ENCODE measurements at places on chromosomes 6 and 20.

DNA sequence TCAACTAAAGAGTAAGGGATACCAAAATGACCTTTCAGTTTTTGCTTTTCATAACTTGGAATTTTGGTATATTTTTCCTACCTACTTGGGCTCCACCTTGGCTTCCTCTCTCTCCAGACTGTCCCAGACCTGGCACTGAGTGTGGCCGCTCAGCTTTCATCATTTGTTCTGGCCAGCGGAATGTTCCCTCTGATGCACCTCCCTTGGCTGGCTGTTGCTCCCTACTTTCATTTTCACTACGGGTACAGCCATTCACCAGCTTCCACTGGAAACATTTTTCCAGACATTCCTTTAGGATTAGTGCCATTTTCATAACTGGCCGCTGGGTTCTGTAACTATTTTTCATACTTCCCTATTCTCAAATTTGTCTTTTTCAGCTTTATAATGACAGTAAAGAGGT, 487.4 kb downstream of the TENT5A start:
- peak; percentile 53 for DNase-seq

DNA sequence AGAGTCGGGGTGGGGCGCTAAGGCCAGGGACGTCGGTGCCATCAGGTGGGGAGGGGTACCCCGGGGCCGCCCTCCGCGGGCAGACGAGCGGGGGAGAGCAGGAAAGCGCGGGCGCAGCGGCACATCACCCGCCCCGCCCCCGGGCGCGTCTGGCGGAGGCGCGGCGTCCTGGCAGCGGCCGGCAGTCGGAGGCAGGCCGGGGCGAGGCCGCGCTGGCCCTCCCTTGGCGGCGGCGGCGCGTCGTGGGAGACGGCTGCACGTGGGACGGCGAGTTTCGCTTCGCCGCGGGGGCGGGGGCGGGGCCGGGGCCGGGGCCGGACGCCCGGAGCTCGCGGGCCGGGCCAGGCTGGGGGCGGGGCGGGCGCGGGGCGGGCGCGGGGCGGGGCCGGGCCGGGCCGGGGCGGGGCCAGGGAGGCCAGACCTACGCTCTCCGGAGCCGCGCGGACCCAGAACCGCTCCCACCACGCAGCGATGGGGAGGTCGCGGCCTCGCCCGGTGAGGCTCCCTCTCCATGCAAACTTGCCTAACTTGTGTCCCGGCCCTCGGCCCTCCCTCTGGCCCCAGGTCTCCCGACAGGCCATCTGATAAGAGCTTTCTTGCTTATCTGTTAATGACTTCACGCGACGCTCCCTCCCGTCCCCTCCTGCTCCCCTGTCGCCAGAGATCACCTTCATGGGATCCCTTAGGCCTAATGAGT, 12.5 kb downstream of the ITPR3 start:
- peak; percentile 21 for DNase-seq

DNA sequence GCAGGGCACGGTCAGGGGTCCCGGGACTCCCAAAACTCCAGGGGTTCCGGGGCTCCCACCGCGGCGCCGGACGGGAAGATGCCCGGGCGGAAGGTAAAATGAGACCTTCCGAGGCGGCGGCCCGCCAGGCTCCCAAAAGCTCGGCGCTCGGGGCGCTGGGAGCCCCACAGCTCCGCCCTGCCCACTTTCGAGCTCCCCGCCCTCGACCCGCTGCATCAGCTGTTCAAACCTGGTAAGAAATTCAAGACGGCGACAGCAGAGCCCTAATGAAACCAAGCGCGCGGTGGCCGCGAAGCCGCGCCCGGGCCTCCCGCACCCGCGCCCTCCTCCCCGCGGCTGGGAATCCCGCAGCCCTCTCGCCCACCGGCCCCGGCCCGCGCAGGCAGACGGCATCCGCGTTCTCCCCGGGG, 369 bp downstream of the SLC4A11 start:
- DNase-seq: no peak

GRCh38 chr6:16747232-16748024, 13.8 kb downstream of the ATXN1 start:
- DNase-seq: peak; percentile 78

DNA sequence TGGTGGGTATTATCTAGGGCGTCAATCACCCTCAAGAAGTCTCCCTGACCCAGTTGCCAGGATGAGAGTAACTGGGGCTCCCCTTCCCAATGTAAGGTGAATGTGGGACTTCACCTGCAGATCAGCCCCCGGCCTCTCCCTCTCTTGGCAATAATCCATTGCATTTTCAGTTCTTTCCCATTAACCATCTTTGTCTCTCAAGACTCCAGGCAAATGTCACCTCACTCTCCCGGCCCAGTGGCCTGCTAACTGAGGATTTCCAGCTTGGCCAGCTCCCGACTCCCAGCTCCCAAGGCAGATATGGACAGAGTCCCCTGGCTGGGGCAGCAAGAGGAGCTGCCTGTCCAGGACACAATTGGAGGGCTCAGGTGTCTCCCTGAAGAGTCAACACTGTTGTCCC, 7.3 kb downstream of the ETV7 start:
- DNase-seq: no peak

DNA sequence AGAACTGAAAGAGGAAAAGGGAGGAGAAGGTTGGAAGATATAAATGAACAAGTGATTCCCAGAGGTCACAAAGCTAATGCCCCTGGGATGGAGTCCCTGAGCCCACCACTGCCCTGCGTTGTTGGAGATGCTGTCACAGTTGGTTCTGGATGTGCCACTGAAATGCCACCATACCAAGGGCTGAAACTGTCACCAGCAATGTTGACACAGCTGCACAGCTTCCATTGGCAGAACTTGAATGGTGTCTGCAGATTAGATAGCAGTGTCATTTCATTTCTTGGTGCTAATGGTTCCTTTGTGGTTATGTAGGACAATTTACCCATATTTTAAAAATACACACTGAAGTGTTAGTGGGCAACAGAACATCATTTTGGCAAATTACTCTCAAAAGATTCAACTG, 120.7 kb downstream of the TBXT start:
- DNase-seq: no peak

GRCh38 chr6:135586844-135587243, 89.3 kb upstream of the AHI1 start:
- DNase-seq: no peak

GRCh38 chr20:24254480-24254879, 214.9 kb upstream of the SYNDIG1 start:
- DNase-seq: no peak

- no peak for DNase-seq
These were observed 16.9 kb downstream of the RBM38 start for GRCh38 chr20:57408131-57408530.

- DNase-seq: no peak
These were observed 241.4 kb downstream of the SLC24A3 start for GRCh38 chr20:19453862-19454261.

DNA sequence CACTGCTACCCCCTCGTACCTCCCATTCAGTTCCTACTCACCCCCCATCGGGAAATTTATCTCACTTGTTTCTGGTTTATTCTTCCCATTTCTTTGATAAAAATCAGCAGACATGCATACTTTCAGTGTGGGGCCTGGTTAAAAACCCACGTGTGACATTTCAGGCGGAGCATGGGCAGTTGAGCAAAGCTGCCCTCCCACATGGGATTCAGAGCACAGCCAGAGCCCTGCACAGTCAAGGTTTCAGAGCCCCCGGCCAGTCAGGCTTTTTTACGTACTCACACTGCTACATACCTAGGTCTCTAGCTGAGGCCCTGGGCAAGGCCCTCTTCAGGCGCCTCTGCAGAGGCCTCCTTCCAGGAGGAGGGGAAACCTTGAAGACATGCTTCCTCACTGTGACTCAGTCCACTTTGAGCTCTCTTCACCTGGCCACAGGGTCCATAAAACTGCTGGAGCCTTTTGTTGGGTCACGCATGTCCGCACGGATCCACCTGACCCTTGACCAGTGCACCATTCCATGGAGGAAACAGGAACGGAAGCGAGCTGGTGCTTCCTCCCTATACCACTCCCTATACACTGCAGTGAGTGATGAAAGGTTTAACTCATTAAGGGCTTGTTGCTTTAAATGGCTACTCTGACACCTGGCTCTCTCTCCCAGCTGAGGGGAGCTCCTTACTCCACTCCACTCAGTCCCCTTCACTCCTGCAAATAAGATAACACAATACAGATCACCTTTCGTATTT, 713.3 kb downstream of the PRKN start:
- DNase-seq: no peak

DNA sequence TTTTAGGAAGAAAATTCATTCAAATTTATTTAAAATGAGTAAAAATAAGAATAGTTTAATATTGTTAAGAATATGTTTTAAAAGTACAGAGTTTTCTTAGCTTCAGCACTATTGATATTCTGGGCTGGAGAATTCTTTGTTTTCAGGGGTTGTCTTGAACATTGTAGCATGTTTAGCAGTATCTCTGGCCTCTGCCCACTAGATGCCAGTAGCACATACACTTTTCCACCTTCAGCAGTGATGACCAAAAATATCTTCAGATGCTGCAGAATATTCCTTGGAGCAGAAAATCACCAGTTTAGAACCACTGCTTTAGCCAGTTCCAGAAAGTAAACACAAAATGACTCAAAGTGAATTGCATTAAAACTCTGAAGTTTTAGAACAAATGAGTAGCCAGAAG, 19.4 kb upstream of the SDHAF4 start:
- DNase-seq: peak; percentile 13

- peak; percentile 36 for DNase-seq
These were observed 12.1 kb downstream of the PHACTR2 start for GRCh38 chr6:143689852-143690251.

GRCh38 chr6:128252341-128253176, 267.8 kb downstream of the PTPRK start:
- DNase-seq: peak; percentile 37

GRCh38 chr6:117684749-117685148, 9.5 kb downstream of the NUS1 start:
- DNase-seq: no peak

GRCh38 chr20:35523298-35523888, 6.1 kb downstream of the C20orf173 start:
- DNase-seq: no peak

GRCh38 chr6:20846602-20847028, 312.4 kb downstream of the CDKAL1 start:
- DNase-seq: peak; percentile 15

GRCh38 chr20:9059931-9060330, 9.0 kb upstream of the PLCB4 start:
- peak; percentile 68 for DNase-seq

GRCh38 chr6:44054721-44055559, 72.3 kb downstream of the MRPL14 start:
- DNase-seq: peak; percentile 91

DNA sequence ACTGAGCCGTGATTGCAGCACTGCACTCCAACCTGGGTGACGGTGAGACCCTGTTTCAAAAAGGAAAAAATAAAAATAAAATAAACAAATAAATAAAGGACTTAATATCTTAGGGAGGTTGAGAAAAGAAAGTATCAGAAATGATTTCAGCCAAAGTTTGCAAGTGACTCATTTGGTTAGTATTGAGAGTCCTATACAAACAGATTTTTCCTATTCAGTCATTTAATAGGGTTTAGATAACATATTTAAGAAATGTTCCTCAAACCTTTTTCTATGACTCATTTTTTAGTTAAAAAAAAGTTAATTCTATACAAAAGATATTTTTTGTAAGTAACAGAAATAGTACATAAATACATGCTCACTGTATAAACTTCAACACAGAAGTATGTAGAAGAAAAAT, 235.1 kb downstream of the GJA1 start:
- peak; percentile 50 for DNase-seq

- DNase-seq: no peak
These were observed 898.3 kb upstream of the ADGRB3 start for GRCh38 chr6:67736816-67737215.

GRCh38 chr20:44642203-44643153, 9.0 kb downstream of the ADA start:
- peak; percentile 85 for DNase-seq

GRCh38 chr20:44222633-44223368, 12.2 kb upstream of the OSER1 start:
- no peak for DNase-seq

DNA sequence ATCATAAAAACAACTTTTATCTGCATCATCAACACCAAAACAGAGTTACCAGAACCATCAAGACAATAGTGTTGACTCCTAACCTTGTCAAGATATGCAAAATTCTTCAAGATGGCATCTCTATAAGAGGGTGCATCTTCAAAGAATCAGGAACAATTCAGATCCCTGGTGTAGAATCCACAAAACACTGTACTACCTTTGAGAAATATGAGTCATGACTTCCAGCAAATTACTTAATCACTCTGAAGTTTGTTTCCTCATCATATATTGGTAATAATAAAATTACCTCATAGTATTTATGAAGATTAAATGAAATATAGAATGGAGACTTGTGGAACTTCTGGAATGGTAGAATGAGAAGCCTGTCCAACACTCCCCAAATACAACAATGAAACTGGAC, 221.3 kb upstream of the SUPT3H start:
- no peak for DNase-seq

GRCh38 chr6:150883521-150883920, 18.0 kb downstream of the MTHFD1L start:
- DNase-seq: peak; percentile 57

DNA sequence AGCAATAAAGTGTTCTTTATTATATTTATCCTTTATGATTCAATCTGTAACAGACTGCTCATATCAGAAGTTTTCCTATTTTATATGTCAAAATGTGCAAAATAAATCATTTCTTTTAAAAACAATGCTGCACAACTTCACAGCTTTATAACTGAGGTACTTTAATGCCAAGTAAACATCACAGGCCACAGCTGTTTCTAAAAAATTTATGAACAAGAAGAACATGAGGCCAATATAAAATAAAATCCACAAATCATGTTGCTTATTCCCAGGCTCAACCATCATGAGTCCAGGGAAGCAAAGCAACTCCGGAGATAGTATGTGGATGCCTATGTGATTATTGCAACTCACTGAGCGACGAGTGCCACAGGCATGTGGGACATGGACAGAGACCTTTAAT, 195.5 kb downstream of the ISM1 start:
- no peak for DNase-seq

DNA sequence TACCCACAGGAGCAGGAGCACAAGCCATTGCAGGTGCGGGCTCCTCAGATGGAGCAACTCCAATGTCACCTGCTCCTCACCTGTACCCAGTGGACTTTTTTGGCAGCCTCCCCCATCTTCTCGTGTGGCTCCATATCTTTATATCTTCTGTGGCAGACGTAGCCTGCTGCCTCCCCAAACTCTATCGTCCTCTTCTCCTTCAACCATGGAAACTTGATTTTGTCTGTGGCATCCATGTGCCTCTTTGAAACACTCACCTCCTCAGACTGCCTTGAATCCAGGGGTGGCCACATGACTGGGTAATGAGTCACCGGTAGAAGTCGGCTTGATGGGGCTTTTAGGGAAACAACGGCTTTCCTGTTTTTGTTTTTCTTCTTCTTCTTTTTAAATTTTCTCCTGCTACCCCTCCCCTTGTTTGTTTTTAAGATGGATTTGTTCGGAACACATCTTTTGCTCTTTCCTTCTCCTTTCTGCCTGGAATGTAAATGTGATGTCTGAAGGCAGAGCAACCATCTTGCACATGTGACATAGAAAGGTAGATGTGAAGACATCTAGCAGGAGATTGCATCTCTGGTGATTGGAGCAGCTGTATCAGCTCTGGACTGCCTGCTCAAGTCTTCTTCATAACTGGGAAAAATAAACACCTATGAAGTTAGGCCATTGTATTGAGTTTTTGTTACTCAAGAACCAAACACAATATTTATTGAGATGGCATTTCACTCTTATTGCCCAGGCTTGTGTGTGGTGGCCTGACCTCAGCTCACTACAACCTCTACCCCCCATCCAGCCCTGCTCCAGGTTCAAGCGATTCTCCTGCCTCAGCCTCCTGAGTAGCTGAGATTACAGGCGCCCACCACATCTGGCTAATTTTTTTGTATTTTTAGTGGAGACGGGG, 69.9 kb upstream of the DDR1 start:
- peak; percentile 81 for DNase-seq

- no peak for DNase-seq
These were observed 208.5 kb upstream of the SSTR4 start for GRCh38 chr20:22826306-22827230.

GRCh38 chr6:12844284-12845223, 128.0 kb downstream of the PHACTR1 start:
- peak; percentile 31 for DNase-seq
